ENCODE measurements at places on chromosomes 2 and 18. TPM values are rescaled to one million over a fixed set of nuclear protein-coding genes. Genes with fewer than 3 reads are reported as not detected.

PARD6G gene
- 1.1 TPM for total RNA-seq

EFHD1 gene
- total RNA-seq, result 2.1 TPM

IFIH1 gene
- total RNA-seq, result 3.9 TPM

UGT1A8 gene
- not detected for total RNA-seq

Measured in cardiac atrium fibroblast (primary cell).